ENCODE measurements at places on chromosomes 3 and 15. TPM values are rescaled to one million over a fixed set of nuclear protein-coding genes. Genes with fewer than 3 reads are reported as not detected.
A peak's percentile ranks its signal among the peaks of the same experiment; 100 is the strongest.

- H3K4me3 ChIP-seq: no peak overlapping the region
- H3K27me3 ChIP-seq: no peaks in the 10 kb centered on the region
- peak overlapping the region; percentile 42 for H3K27ac ChIP-seq
- H3K4me1 ChIP-seq: peaks cover 20% of the 10 kb centered on the region
- DNase-seq: no peak
Observed at GRCh38 chr15:66657185-66658020, 44.6 kb upstream of the SMAD6 start.

DNA sequence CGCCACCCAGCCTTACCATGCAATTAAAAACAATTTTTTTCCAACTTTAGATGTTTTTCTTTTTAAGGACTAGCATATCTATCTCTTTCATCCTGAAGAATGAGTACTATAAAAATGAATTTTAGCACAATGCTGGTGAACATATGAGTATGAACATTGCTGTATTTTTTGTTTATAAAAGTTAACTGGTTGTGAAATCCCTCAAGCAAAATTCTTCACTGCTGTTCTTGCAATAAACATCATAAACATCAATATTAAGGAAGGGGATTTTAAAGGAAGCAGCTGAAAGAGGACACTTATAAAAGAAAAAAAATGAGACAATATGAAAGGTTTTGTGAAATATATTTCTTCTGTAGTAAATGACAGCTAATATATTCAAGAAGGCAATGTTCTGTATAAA is 3.0 kb downstream of the PLSCR4 start:
- H3K27ac ChIP-seq: no peak overlapping the region
- no peaks in the 10 kb centered on the region for H3K27me3 ChIP-seq
- H3K4me3 ChIP-seq: no peak overlapping the region
- no peaks in the 10 kb centered on the region for H3K36me3 ChIP-seq
- H3K4me1 ChIP-seq: peaks cover 14% of the 10 kb centered on the region
- DNase-seq: no peak

DNA sequence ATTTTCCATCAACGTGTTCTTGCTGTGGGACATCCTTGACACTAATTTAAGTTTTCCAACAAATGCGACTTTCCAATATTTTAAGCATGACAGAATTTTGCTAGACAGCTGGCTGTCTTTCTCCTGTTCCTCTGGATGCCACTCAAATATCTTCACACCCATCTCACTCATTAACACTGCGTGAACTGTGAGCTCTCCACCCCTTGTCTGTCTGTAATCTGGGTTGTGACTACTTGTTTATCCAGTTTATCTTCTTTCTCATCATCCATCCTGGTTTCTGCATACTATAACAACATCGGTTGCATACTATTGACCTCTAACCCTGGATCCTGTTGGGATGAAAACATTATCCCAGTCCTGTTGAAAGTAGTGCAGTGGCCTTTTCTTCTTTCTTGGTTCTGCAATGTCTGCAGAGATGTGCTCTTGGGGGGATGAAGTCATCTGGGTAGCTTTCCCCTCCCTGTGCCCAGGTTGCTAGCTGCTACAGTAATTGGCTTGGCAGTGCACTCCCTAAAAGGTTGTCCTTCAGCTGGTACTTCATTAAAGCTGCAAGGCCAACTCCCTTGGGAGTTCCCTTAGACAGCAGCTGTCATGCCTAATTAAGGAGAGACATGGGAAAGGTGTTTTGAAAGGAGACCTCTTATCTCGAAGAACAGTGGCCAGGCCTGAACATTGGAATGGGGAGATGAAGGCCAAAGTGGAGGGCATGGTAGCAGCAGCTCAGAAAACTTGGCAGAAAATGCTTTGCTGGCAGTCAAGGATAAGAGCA is 24.7 kb downstream of the KAT2B start:
- no peak overlapping the region for H3K27ac ChIP-seq
- no peak for DNase-seq
- H3K27me3 ChIP-seq: no peaks in the 10 kb centered on the region
- H3K4me1 ChIP-seq: peaks cover 13% of the 10 kb centered on the region

The ZBED2 gene
- total RNA-seq: not detected

The BLM gene
- total RNA-seq: 2.1 TPM
